ENCODE measurements at places on chromosomes 4 and X. TPM values are rescaled to one million over a fixed set of nuclear protein-coding genes. Genes with fewer than 3 reads are reported as not detected.
A peak's percentile ranks its signal among the peaks of the same experiment; 100 is the strongest.

DNA sequence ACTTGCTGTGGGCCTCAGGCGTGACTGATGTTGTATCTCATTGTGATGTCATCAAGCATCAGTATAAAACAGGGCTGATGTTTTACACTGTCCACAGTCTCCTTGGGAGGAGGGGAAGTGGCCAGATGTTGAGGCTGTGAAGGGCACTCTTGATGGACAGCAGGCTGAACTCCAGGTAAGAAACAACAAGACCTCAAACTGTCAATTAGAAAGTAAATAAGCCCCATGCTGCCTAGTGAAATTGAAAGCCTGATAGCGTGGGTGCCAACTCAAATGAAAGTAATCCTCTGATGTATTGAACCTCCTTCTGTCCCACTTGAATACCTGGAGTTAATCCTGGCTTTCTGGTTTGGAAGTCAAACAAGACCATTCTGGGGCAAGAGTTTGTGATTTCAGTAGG is 19.7 kb downstream of the VSIG1 start:
- ATAC-seq: no peak

- no peak for ATAC-seq
Measured at GRCh38 chrX:106246511-106246910, 78.4 kb downstream of the PWWP3B start.

The MAGEE2 gene
- 3.0 TPM for total RNA-seq

GRCh38 chrX:24479924-24480323 is 14.8 kb downstream of the PDK3 start:
- no peak for ATAC-seq

DNA sequence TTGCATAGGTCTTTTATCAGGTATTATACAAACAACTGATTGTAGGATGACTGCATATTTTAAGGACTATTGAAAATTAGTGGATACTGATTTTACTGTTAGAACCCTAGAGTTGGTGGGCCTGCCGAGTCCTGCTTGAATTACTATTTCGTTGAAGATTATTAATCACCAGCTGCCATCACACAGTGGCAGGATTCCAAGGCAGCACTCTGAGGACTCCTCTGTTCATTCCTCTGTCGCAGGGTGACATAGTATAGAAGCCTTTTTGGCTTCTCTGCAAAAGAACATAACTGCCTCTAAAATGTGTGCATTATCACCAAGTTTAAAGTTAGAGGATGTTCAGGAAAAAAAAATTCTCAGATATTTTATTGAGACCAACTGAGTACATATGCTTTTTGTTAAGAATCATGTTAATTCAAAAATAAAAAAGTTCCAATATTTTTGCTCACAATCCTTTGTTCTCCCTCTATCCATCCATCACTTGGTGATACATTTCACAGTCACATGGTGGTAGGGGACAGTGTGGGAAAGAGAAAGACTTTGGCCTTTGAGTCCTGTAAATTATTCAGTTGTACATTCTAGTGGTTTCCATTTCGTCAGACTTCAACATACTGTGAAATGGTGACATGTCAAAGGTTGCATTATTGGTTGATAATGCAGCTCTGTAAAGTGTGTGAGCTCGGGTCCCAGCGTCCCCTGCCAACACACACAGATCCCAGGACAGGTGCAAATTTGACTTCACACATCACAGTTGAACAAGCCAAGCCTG is 332.5 kb downstream of the GRID2 start:
- peak; percentile 64 for ATAC-seq
